Stimulated activated CD4-positive, alpha-beta T cell treated with anti-CD3 and anti-CD28 coated beads, Interleukin-1b, Interleukin-23, amount 100 ng/mL, for 1 hour (primary cell): ENCODE measurements at places on chromosomes 4 and X.

- no peak for DNase-seq
Measured at GRCh38 chr4:24589448-24589847, 5.1 kb upstream of the DHX15 start.

DNA sequence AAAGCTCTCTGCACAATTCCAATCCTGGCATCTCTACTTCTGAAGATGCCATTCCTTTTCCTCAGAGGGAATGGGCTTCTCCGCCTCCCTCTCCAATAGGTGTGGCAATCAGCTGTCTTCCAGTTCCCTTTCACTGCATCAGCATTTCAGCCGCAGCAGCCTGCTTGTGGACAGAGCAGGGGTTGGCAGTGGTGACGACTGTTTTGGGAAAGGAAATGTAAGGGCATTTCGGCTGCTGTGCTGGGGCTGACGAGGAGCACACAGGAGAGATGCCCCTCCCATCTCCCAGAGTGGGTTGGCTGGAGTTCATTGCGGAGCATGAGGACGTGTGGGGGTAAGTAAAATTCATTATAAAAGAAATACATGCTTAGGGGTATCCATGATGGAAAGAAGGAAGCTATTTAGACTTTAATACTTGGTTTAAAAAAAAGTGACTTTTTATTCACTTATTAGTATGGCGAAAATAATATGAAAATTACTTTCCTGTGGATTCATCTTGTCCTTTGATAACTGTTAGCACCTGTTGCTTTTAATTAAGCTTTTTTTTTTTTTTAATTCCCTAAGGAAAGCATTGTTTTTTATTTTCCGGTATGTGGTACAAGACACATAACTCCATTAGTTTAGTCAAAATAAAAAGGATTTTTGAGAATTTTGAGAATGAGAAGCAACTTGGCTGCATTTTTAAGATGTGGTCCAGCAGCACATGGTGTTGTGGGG is at the start of gene LIMCH1:
Gene LIMCH1, plus strand, starts transcription at position 141 of the 717 bp plus-strand sequence. CDS start 67,839 bp downstream, outside the sequence.
- DNase-seq: no peak

DNA sequence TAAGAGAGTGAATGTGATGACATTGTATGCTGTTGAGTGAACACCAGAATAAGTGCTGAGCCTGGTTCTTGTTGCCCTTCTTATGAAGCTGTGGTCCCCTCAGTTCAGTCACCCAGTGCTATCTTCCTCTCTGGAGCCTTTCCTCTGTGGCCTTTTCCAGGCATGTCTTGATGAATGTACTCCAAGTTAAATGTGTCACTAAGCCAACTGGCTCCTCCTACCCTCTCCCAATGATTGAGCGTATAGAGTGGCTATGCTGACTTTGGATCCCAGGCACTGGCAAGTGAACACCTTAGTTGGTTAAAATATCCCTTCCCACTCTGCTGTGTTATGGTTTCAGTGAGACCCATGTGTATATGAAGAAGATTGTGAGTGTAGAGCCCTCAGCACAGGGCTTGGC is 134.1 kb upstream of the MAMLD1 start:
- DNase-seq: no peak

GRCh38 chr4:7185487-7186030 is 6.8 kb upstream of the SORCS2 start:
- DNase-seq: no peak

DNA sequence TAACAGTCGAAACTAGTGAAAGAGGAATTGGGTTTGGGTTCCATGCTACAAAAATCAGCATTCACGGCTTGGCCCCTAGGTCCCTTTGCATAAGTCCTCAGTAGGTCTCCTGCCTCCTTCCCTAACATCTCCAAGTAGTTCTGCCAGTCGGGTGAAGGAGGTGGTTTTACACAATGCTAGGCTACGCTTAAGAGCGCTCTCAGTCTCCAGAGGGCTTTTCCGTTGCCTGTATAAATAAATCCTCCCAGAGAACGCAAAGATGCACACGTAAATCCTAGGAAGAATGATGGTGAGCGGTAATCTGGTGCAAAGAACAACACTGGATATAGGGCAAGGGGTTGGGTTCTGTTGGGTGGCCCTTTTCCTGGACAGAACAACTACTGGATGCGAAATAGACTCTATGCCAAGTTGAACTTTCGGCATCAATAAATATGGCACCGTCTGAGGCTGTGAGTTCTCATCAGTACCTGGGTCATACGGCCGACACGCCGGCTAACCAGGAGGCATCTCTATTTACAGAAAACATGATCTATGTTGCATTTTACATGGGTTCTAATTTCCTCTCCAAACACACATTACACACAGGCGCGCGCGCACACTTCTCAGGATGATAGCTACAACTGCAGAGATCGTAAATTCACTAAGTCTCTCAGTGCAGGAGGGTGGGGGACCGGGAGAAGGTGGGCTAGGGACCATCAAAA is 1.3 kb downstream of the CAMK2D start:
- DNase-seq: no peak

GRCh38 chr4:168667921-168668320 is 171.1 kb downstream of the PALLD start:
- no peak for DNase-seq

- DNase-seq: no peak
Measured at GRCh38 chrX:24805201-24805600, 111.5 kb downstream of the POLA1 start.

- DNase-seq: no peak
Measured at GRCh38 chr4:8285143-8285975, 15.8 kb downstream of the HTRA3 start.

GRCh38 chr4:8310306-8310705 is 40.8 kb downstream of the HTRA3 start:
- no peak for DNase-seq

- DNase-seq: no peak
Measured at GRCh38 chr4:47827343-47828047, 10.4 kb downstream of the CORIN start.

GRCh38 chrX:110432906-110433215 is 74.2 kb downstream of the RTL9 start:
- DNase-seq: no peak

DNA sequence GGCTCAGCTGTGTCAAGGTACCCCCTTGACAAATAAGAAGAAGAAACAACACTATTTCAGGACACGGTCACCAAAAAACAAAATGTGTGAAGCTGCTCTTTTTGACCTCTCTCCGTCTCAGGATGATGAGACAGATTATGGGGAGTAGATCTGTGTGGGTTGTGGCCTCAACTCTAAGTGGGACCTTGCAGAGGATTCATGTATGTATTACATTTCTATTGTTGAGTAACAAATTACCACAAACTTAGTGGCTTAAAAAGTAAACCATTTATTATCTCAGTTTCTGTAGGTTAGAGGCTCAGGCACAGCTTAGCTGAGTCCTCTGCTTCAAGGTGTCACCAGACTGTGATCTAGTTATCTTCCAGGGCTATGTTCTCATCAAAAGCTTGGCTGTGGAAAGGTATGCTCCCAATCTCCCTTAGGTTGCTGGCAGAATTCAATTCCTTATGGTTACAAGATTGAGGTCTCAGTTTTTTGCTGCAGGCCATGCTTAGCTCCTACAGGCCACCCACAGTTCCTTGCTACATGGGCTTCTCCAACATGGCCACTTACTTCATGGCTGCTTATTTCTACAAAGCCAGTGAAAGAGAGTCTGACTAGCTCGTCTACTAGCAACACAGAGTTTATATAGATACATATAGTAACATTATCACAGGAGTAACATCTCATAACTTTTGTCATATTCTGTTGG is 28.1 kb downstream of the DGKK start:
- DNase-seq: no peak

DNA sequence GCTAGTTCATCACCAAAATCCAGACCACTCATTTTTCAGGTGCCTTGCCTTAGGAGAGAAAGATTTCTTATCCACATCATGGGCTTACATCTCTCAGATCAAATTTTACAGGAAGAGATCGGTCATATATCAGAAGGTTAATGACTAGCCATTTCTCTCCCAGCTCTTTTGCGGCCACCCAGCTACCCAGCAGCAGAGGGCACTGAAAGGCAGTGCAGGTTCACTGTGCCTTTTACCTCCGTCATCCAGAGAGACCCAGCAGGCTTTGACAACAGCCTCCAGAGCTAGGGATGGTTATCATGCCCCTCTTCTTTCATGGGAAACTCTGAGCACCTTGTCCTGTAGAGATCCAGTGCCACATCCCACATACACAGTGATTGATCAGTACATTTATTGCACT is 384.8 kb downstream of the AFF2 start:
- DNase-seq: no peak

GRCh38 chr4:164304101-164304639 is 449.8 kb upstream of the SMIM31 start:
- no peak for DNase-seq

DNA sequence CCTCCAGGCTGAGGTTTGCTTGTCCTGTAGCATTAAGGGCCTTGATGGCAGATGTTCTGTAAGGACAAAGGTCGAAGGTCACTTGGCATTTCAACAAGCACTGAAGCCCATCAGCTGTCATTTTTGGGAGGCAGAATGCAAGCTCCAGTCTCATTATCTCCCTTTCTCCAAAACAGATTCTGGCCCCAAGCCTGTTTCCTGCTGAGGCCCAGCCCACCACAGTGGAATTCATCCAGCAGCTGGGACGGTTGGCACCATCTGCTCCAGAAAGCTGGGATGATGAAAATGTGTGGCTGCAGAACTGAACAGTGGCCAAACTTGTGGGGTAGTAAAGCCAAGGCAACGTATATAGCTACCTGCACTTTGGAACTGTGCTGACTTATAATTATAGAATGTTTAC is 17.7 kb upstream of the PPEF2 start:
- DNase-seq: no peak

DNA sequence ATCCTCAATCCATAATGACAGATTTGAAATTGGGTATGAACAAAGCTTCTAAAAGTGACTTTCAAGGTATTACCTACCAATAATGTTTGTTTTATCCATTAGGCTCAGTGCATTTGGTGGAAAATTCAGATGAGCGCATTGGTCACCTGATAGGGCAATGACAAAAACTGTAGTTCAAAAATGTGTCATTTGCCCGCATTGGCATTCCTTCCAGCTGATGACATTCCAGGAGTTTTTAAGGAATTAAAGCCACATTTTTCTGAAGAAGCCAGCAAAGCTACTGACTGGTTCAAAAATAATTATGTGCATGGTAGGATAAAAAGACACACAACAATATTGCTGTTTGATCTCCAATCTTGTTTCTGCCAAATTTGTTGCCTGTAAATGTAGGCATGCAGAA is 473.4 kb upstream of the CPEB2 start:
- DNase-seq: no peak

DNA sequence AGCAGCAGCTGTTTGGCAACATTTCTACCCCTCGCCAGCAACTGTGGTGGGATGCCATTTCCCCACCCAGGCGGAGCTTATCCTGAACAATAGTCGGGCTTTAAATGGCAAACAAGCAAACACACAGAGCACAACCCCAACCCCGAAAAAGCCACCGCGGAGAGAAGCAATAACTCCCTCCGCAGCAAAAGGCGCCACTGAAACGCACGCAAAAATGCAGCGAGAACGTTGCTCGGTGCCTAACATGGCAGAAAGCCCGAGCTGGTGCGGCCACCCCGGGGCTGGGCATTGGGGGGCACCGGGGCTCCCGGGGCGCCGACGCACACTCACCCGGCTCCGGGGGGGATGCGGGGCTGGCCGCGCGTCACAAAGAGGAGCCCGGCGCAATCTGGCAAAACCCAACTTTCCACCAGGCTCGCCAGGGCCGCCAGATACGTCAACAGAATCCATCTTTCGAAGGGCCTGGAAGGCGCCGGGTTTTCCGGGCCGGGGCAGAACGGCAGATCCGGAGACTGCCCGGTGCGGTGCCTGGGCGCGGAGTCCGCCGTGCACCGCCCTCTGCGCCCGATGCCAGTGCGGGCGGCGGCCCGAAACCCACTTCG is 818 bp downstream of the RAI2 start:
- DNase-seq: no peak

- no peak for DNase-seq
Measured at GRCh38 chr4:11223311-11223710, 205.4 kb downstream of the HS3ST1 start.

DNA sequence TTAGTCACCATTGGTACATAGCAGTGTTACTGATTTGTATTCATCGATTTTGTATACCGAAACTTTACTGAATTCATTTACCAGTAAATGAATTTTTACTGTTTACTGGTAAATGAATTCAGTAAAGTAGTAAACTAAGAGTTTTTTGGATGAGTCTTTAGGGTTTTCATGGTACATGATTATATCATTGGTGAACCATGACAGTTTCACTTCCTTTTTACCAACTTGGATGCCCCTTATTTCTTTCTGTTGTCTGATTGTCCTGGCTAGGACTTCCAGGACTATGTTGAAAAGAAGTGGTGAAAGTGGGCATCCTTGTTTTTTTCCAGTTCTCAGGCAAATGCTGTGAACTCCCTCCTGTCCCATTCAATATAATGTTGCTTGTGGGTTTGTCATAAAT is 494.9 kb downstream of the GALNTL6 start:
- DNase-seq: no peak

DNA sequence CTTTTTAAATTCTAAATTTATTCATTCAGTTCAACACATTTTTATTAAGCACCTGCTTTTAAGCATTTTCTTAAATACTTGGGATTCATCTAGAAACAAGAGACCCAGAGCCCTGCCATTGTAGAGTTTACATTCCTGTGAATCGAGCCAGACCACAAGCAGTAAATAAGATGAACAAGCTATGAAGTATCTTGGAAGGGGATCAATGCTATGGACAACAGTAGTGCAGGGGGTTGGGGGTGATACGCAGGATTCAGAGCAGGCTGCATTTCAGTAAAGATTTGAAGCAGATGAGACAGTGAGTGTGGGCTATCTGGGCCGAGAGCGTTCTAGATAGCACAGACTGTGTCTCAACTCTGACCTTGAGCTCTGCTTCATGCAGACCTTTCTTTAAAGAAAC is 35.1 kb downstream of the CLDN22 start:
- no peak for DNase-seq

- DNase-seq: no peak
Measured at GRCh38 chr4:36230534-36230933, 13.8 kb downstream of the ARAP2 start.

GRCh38 chrX:1516596-1517104 is 20.3 kb downstream of the P2RY8 start:
- no peak for DNase-seq
